ENCODE measurements at places on chromosomes 5 and 9.

DNA sequence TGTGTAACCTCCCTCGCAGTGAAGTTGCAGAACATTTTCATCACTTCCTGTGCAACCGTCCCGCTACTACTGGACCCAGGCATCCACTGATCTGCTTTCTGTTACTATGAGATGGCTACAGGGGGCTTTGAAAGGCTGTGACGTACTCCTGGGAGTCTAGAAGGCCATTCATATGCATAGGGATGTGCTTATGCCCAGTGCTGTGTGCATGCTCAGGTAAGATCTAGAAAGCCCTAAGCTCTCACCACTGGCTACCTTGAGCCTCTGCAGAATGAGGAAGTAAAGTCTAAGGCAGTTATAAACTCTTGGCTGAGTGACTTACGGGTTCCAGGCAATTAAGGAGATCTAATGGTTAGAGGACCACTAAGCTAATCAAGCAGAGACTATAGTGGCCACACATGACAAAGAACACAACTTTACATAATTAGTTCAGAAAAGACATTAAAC lies 11.8 kb downstream of the HNRNPAB start:
- no peak for DNase-seq

DNA sequence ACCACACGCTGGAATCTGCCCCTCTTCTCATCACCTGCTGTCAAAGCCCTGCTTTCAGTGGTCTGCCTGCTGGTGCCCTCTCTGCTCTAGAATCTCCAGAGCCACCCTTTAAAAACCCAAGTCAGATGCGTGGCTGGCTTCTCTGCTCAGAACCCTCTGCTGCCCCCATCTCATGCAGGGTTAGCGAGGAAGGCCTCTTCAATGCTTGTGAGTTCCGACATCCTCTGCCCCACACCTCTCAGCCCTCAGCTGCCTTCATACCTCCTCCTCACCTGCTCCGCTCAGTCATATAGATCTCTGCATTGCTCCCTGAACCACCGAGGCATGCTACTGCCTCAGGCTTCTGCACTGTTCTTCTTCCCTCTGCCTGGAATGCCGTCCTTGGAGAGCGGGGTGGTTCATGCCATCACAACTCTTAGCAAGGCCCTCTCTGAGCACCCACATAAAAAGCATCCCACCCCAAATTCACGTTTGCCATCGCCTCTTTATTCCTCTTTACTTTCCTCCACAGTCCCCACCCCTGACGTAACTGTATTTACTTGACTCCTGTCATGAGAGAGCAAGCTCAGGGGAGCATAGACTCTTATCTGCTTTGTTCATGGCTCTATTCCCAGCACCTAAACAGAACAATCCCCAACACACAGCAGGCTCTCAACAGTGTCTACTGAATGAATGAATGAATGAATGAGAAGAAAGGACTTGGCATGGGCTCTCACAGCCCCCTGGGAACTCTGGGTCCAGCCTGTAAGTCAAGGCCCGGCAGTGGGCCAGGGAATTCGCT lies 10.4 kb downstream of the SHB start:
- DNase-seq: no peak

DNA sequence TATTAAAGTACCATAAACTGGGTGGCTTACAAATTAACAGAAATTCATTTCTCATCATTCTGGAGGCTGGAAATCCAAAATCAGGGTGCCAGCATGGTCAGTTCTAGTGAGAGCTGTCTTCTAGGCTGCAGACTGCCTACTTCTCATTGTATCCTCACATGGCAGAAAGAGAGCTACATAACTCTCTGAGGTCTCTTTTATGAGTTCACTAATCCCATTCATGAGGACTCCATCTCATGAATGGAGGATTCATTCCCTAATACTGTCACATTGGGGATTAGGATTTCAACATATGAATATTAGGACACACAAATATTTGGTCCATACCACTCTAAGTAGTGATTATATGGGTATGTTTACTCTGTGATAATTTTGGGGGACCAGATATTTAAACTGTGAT lies 84.0 kb downstream of the ERP44 start:
- no peak for DNase-seq

DNA sequence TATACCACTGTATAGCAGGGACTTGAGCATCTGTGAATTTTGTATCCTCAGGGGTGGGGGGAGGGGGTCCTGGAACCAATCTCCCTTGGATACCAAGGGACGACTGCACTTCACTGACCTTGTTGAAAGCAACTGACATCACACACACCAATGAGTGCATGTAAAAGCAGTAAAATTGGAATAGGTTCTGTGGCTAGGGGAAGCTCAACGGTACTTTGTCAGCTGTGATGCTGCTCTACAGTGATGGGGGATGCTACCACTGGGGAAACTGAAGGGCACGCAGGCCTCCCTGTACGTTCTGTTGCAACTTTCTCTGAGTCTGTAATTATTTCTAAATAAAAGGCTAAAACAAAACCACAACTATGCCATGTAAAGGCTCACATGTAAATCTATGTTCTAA lies 47.0 kb upstream of the RETREG1 start:
- no peak for DNase-seq

DNA sequence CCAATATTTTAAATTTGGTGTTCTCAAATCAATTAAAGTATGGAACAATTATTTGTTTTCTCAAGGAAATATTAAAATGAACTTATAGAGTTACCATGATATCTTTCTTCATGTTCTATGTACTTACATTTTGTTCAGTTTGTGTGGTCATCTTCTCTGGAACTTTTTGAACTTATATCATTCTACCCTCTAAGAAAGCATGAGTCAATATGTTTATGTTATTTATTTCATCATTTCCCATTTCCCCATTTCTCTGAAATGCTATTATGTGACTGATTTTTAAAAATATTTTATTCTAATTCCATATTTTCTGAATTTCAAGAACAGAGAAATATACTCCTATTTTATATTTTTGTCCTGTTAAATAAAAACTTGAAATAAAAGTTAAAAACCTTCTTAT lies 123.5 kb upstream of the ACOT12 start:
- no peak for DNase-seq

GRCh38 chr9:128723352-128723865 lies 518 bp downstream of the ZDHHC12 start:
- DNase-seq: no peak

DNA sequence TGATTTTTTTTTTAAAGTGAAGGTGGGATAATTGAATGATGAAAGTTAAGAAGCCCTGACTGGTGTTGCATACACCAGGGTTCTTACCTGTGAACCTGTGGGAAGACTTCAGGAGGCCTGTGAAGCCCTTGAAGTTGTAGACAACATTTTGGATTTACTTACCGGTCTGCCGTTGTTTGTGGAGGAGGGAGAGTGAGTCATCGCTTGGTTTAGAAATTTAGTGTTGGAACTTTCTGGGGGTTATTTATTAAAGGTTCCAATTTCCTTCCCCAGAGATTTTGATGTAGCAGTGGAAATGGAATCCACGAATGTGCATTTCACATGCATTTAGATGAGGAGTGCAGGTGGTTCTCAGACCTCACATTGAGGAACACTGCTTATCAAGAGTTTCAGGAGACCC lies 49.6 kb downstream of the ARHGAP26 start:
- no peak for DNase-seq

DNA sequence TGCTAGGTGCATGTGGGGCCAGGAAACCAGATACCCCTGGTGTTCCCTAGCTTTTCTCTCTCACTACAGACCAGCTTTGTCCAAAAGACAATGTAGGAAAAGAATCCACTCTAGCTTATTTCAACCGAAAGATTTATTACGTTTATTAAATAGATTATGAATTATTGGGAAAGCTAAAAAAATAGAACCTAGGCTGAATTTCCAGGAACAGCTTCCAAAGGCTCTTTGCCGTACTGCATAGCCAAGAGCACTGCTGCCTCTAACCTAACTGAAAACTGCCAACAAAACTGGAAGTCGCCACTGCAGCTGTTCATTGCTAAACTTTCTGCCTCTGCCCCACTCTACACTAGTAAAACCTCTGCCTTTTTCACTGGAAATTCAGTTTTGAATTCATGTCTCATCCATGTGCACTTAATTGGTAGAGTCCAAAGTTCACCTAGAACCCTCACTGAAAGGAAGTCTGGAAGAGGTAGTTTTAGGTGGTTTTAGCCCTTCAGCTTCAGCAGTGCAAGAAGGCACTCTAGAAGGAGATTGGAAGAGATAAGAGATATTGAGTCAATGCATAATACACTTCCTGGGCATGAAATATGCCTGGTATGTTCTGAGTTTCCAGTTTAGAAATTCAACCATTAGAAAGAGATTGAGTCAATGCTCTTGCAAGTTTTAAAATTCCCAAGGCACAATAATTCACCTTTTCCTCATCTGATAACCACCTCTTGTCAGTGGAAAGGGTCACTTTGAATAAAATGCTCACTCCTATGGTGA lies 927.9 kb downstream of the MAT2B start:
- DNase-seq: no peak

DNA sequence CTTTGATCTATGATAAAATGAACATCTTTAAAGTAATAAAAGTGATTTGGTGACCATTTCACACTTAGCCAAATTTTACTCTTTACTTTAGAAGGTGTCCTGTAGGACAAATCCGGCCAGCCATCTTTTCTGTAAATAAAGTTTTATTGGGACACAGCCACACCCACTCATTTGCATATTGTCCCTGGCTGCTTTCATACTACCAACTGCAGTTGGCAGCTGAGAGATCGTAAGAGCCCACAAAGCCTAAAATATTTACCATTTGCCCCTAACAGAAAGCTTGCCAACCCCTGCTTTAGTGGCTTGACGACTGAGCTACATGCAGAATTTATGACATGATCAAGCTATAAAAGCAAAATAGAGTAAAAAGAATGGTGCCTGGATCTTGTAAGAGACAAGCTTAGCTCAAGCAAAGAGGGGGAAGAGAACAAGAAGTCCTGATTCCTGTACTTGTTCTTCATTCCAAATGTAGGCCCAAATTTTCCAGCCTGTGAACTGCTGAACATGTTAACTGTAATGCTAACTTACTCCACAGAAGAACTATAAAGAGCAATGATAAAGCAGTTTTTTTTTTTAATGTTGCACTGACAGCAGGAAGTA lies 7.4 kb upstream of the FBXO10 start:
- no peak for DNase-seq

GRCh38 chr9:137515338-137515724 lies 34.9 kb downstream of the PNPLA7 start:
- DNase-seq: no peak

GRCh38 chr9:86713470-86713869 lies 233.8 kb downstream of the GAS1 start:
- DNase-seq: no peak

Data from CD4-positive, alpha-beta T cell treated with Interferon alpha-2 for 1 hour (primary cell).